ENCODE measurements at places on chromosomes 5 and 9.

GRCh38 chr5:15703901-15704300 lies 203.9 kb downstream of the FBXL7 start:
- no peak for DNase-seq

DNA sequence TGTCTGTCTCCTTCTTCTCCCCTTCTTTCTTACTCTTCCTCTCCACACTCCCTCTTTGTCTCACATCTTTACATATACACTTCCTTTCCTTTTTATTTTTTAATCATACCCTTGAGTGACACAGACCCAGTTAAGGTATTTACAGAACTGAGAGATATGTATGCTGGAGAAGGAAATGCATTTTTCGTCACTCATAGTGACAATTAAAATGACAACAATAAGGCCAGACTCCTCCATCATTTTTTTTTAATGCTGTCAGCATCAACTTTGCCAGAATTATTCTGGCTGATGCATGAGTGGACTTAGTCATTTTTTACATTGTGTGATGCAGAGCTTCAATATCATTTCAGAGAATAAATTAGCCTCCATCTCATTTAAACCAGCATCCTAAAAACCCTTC lies 272.9 kb downstream of the TMEM38B start:
- DNase-seq: no peak

GRCh38 chr5:72656331-72656730 lies 149.1 kb upstream of the ZNF366 start:
- DNase-seq: no peak

DNA sequence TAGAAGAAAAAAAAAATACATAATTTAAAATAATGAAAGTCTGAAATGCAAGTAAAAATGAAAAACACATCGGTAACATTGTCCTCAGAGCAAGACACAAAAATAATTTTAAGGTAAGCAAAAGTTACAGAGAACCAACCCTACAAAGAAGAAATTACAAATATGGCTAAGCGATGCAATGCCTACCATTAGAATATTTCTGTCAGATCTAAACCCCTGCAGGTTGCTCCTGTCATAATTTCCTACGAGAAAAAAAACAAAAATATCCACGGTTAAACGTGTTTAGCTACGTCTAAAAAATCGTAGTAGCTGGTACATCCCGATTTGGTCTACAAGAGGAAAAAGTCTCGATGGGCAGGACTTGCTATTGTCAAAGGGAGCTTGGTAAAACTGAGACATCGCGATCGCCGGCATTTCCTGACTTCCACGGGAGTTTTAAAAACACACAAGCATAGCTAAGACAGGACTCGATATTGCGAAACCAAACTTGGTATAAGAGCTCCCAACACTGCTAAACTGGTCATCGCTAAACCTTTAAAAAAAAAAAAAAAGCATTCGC lies 1.1 kb upstream of the ANXA2R start:
- DNase-seq: no peak

DNA sequence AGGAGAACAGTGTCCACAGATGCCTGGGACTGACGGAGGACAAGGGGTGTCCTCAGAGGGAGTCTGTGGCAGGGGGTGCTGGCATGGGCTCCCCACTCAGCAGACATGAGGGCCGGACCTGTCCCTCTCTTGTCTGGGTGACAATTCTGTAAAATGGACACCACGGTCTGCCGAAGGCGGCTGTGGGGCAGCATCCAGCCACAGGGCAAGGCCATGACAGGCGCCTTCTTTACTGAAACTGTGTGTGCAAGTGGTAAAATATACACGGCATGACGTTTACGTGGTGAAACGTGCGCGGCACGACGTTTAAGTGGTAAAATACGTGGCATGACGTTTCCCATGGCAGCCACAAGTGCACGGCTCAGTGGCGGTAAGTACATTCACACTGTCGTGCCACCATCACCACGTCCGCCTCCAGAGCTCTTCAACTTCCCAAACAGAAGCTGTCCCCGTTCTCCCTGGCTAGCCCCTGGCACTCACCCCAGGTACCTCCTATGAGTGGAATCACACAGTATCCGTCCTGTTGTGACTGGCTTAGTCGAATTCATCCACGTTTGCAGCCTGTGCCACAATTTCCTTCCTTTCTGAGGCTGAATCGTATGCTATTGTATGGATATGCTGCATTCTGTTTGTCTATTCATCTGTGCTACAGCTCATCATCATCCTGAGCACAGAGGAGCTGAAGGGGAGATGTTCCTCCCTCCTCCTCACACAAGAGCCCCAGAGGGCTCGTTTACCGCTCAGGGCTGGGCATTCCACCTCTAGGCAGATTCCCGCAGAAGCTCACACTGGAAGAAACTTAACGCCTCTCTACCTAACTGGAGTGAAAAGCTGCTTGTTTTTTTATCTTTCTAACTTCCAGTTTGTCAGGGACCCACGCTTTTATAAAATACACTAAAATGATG lies 52.5 kb downstream of the COL23A1 start:
- no peak for DNase-seq

- DNase-seq: no peak
Measured at GRCh38 chr9:10674586-10674985, 61.8 kb upstream of the PTPRD start.

DNA sequence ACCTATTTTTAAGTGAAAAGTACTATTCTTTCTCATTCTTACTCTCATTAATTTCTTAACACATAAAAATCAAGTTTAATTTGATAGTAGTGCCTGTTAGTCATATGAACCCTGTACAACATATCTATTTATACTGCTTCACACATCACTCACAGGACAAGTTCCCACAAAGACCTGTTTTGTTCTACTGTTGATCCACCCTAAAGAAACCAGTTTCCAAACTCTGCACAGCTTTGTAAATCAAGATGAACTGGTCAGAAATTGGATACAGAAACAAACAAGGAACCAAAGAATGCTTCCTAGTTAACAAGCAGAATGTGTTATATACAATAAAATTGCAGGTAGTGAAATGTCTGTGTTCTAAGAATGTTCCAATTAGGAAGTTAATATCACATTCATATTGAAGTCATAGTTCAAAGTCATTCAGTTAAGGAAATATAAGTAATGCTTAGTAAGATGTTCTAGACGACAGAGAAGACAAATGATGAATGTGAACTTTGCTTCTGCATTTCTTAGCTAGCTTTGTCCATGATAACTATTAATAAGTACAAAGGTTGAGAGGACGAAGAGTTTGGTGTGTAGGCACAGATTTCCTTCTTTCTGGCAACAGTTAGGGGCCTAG lies 33.4 kb downstream of the C9orf85 start:
- no peak for DNase-seq

DNA sequence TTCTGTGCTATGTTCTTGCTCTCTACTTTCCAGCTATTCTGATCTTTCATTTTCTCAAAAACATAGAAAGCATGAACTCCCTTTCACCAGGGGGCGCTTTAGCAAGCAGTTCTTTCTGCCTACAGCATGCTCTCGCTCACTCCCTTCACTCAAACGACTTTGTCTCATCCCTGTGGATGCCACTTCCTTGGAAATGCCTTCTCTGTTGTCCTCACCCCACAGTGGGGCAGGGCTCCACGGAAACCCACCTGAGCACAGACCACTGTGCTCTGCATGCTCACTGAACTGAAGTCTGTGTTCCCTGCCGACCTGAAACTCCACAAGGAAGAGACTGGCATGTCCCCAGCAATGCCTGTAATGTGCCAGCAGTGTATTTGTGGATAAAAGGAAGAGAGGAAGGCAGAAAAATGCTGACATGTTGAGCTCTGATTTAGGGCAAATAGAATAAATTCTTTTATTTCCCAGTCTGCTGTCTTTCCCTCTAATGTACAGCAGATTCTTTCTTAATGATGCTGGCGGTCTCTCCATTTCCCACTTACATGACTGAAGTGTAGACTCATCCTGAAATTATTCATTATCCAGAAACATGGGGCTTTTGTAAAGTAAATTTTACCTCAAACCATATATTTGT lies 4.9 kb upstream of the ROR2 start:
- peak; percentile 56 for DNase-seq

- DNase-seq: no peak
Measured at GRCh38 chr5:109805472-109805871, 115.7 kb downstream of the MAN2A1 start.

DNA sequence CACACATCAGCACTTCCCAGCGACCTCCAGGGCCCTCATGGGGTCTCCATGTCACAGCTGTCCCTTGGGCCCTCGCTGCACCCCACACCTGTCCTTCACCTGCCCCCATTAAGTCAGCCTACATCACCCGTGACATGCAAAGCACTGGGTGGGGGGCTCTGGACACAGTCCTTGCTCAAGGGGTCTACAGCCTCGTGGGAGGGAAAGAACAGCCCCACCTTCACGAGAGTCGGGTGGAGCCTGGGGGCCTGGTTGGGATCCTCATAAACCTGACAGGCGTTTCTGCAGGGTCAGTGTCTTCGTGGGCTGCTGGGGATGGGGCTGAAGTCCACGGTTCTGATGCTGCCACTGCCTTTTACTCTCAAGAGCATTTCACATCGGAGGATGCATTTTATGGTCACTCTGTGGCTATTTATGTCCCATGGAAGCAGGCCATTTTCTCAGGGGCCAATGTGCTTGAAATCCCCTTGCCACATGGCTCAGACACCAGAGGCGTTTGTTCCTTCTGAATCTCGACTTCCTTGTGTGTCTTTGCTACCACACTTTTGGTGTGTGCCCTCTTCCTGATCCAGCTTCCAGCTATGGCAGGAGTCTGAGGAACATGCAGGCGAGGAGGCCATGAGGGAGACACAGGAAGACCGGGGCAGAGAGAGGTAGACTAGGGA lies at the start of gene OR2V1:
Gene OR2V1, minus strand, starts transcription at position 338 of the 665 bp plus-strand sequence. CDS start 5,865 bp downstream, outside the sequence.
- no peak for DNase-seq

- DNase-seq: no peak
Measured at GRCh38 chr5:133147815-133148567, 96.2 kb downstream of the HSPA4 start.

GRCh38 chr9:130766927-130767307 lies 68.1 kb upstream of the ABL1 start:
- DNase-seq: no peak

DNA sequence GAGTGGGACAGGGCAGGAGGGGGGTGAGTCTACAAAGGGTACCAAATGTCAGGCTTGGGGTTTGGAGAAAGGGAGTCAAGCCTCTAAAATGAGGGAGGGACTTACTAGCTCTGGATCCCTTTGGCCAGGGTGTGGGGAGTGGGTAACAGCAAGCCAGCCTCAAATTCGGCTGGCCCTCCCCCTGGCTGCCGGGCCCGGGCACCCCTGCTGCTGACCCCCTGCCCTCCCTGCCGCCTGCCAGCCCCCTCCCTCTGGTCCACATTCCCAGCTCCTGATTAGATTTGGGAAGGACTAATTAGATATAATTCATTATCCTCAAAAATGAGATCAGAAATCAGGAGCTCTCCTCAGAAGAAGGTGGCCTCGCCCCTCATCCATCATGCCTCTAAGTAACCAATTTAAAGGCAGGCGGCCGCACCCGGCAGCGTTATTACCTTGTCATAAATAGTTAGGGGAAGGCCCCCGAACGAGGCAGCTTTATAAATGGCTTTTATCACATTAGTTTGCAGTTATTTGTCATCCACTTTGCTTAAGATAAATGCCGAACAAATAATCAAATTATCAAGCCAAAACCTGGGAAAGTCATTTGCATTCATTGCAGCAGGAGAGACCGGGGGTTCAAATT lies 44.6 kb downstream of the LMX1B start:
- DNase-seq: no peak

DNA sequence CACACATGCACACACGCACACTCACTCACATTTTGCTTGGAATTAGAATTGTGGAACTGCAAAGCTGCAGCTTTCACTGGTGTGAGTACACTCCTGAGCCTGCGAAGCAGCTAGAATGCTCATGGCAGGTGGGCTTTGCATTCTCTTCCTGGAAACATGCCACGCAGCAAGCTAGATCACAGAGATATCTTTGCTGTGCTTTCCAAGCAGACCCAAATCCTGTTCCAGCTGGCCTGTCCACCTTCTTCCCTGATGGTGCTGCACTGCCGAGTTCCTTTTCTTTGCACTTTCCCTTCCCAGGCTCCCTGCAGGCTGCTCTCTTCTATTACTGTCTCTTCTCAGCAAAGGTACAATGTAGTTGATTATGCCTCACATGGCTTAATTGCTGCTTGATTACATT lies 92.7 kb upstream of the CKMT2 start:
- no peak for DNase-seq

- no peak for DNase-seq
Measured at GRCh38 chr5:154366353-154366752, 79.4 kb upstream of the SAP30L start.

GRCh38 chr5:174608631-174609097 lies 115.7 kb upstream of the MSX2 start:
- no peak for DNase-seq

GRCh38 chr5:79069488-79070349 lies at the start of the genes BHMT2 and DMGDH:
TSS of gene BHMT2 (plus strand) at chr5:79069767. CDS start at chr5:79069783, 16 bp downstream.
TSS of gene DMGDH (minus strand) at chr5:79069674. CDS start at chr5:79069620, 54 bp downstream.
- DNase-seq: no peak

- no peak for DNase-seq
Measured at GRCh38 chr5:95631255-95631958, 11.5 kb downstream of the GPR150 start.

GRCh38 chr5:141883184-141883891 lies 5.1 kb upstream of the PCDH1 start:
- peak; percentile 75 for DNase-seq

- DNase-seq: no peak
Measured at GRCh38 chr9:112680731-112681402, 37.0 kb downstream of the INIP start.

DNA sequence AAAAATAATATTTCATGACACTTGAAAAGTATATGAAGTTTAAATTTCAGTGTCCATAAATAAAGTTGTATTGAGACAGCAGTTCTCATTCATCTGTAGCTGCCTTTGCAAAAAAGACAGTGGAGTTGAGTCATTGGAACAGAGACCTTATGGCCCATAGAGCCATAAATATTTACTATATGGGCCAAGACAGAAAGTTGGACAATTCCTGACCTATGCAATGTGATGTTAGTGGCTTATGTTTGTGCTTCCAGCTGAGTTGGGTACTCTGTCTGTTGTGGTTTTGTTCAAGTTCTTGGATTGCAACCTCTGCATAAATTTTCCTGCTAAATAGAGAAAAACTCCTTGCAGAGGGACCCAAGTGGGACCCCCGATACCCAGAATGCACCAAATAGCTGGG lies 69.8 kb downstream of the KCNIP1 start:
- no peak for DNase-seq

DNA sequence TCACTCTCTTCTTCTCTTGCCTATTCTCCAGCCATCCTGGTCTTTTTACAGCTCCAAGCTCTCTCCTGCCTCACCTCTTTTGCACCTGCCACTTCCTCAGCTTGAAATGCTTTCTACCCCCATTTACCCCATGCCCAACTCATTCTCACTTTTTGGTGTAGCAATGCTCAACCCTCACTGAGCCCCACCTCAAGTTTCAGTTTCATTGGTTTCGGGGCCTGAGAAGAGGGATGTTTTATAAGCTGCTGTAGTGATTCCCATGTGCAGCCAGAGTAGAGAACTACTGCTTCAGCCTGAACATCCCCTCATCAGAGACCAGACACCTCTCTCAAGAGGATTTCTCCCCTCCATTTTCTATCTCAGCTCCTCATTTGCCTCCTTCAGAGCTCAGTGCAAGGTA lies 45.2 kb upstream of the FYB1 start:
- no peak for DNase-seq
